ENCODE measurements at places on chromosomes 6 and 20.

GRCh38 chr6:125077453-125077852 is 76.1 kb upstream of the TPD52L1 start:
- no peak for DNase-seq

- DNase-seq, result no peak
Observed at GRCh38 chr20:39263076-39263475, 300.9 kb downstream of the DHX35 start.

- no peak for DNase-seq
Observed at GRCh38 chr6:154885214-154885613, 109.9 kb upstream of the TIAM2 start.

DNA sequence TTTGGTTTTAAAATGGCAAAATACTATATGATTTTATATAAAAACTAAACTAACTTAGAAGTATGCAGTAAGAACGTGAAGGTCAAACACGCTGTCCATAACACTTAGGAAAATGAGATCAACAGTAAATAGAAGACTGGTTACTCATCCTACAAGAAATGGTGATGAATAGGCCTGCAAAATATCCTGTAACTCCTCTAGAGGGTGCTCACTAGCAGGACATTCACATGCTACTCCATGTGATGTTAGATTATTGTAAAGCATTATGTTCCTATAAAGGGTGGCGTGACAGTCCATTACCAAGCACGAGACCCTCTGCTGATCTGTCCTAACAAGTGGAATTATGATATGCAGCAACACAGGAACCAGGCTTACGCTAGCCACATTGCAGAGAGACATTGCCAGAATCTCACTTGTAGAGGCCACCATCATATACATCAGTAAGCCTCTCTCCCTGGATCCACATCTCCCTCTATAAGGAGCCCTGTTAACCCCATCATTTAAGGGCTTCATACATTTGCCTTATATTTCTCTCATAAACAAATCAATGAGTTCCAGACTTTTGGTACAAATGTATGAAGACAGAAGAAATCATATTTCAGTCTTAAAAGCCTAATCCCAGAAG is 18.0 kb upstream of the DEFB129 start:
- peak; percentile 23 for DNase-seq

DNA sequence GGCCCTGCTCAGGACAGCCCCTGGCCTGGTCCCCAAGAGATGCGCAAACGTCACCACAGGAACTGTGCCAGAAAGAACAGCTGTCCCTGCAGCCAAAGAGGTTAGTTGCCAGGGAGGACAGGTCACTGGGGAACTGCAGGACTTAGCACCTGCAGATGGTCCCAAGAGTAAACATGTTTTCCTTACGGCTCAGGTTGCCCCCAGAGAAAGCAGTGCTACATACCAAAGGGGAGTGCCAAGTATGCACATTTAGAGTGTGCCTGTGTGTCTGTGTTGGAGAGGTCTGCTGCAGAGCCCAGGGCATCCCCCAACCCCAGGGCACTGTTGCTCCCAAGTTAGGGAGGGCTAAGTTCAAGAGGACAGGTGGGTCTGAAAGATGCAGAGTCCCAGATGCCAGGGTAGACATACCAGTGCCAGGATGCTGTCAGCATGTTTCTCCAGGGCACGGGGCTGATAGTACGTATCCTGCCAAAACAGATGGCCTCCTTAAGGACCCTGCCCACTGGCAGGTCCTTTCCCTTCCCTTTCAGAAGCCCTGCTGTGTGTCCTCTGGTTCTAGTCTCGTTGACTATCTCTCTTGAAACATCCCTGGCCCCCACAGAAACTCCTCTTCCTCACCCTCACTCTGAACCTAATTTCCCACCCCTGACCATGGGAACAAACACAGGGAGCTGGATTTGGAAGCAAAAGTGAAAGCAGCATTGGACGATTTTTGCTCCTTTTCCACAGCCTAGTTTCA is 1.3 kb downstream of the ABHD16A start:
- DNase-seq, result no peak

DNA sequence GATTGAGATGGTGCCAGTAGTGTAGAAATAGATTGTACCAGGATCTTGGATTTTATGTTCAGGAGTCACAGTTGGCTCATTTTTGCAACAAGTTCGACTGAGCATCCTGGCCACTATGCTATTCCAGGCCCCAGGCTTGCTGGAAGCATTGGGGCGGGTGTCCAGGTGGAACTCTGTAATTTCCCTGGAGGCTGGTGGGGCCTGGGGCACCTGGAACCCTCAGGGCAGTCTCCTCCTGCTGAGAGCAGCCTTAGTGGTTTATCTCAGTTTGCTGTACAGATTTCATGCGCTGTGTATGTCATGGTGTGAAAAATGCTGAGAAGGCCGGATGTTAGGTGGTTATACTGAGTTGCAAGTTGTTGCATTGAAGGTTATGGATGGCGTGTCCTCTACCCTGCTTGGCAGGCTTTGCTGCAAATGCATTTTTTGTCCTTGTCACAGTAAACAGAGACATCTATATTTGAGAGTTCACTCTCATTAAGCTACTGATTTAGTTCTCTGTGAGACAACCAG is 135.1 kb upstream of the MYLIP start:
- no peak for DNase-seq

- no peak for DNase-seq
Observed at GRCh38 chr6:5004373-5005037, 668 bp upstream of the RPP40 start.

GRCh38 chr6:108549741-108550140 is 11.0 kb upstream of the FOXO3 start:
- DNase-seq, result no peak

DNA sequence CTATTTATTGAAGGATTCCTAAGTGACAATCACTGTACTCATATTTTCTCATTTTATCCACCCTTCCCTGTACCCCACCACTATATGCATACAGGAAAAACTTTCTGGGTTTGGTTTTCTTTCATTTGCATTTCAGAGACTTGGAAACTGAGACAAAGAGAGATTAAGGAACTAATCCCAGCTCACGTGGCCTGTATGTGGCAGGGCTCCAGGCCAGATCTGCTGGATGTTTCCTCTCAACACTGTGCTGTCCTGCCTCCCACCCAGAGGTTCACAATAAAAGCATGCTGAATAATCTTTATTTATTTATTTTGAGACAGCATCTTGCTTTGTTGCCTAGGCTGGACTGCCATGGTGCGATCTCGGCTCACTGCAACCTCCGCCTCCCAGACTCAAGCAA is 50.2 kb downstream of the CEP162 start:
- no peak for DNase-seq

GRCh38 chr6:12132351-12133222 is 120.5 kb downstream of the HIVEP1 start:
- DNase-seq, result no peak

- no peak for DNase-seq
Observed at GRCh38 chr6:3899061-3899460, 49.9 kb downstream of the FAM50B start.

- no peak for DNase-seq
Observed at GRCh38 chr20:642398-643174, 10.4 kb downstream of the SRXN1 start.

GRCh38 chr6:136952714-136953260 is 30.7 kb downstream of the SLC35D3 start:
- no peak for DNase-seq

- no peak for DNase-seq
Observed at GRCh38 chr6:44041461-44042260, 85.6 kb downstream of the MRPL14 start.

GRCh38 chr6:40440053-40440452 is 147.1 kb downstream of the LRFN2 start:
- no peak for DNase-seq

GRCh38 chr20:11922561-11922960 is 4.9 kb downstream of the BTBD3 start:
- no peak for DNase-seq

GRCh38 chr6:42378125-42378524 is 73.6 kb downstream of the TRERF1 start:
- DNase-seq, result peak; percentile 20

GRCh38 chr20:1933465-1933870 is 38.3 kb downstream of the SIRPA start:
- DNase-seq, result no peak

DNA sequence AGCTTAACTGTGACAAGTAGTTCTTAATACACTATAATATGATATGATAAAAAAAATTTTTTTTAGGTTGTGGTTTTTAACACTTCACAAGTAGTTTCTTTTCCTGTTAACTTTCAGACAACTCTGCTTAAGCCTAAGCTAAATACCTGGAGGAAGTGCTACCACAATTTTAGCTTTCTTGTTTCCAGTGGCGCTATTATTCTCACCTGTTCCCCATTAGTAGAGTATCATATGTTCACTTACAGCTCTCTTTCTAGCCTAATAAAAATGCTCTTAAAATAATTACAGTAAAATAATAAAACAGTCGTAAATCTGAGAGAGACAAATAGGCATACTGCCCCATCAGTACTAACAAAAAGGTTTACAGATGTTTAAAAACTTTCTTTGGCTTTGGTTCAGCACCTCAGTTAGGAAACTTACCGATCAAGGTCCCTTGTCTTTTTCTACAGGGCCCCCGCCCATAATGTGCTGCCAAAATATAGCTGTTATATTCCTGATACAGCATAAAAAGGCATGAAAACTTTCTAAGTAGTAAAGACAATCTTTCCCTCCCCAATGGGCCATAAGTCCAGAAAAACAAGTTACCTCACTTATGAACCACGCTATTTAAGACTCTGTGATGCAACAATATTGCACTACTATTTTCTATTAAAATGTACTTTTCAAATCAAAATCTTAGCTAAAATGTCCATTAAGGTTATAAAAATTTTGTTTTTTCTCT is 57.9 kb downstream of the SESN1 start:
- no peak for DNase-seq

DNA sequence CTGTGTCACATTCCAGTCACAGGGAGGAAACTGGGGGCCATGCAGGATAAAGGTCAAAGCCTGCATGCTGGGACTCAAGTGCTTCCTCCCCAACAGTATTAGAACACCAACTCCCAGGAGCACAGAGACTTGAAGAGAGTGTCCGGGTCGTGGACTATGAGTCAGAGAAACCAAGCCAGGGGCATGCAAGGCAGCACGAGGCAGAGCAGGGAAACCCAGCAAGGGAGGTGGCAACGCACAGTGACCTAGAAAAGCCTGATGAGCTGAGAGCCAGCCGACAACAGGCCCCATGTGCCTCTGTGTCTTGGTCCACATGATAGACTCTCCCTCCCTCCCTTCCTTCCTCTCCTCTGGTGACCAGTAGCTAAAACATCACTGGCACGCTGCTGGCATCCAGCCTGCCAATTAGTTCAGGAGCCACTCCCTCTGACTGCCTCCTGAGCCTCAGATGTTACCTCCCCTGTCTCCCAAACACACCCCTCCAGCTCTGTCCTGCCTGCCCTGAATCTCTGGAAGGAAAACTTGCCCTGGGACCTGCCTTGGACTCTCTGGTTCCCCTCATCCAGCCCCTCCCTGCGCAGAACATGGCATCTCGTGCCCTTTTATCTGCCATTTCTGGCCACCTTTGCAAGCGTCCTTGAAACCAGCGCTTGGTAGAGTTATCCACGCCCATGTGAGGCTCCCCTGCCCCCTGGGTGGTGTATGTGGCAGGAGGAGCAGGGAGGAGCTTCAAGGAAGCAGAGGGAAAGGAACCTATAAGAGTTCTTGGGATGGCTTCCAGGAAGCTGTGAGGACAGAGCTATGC is 16.2 kb upstream of the RNF39 start:
- DNase-seq, result no peak

All from activated CD4-positive, alpha-beta T cell treated with anti-CD3 and anti-CD28 coated beads for 4 hours (primary cell).